ENCODE measurements at places on chromosomes 1 and 21. TPM values are rescaled to one million over a fixed set of nuclear protein-coding genes. Genes with fewer than 3 reads are reported as not detected.

ADCY10 gene
- 0.12 TPM for total RNA-seq

SDC3 gene
- total RNA-seq: 55.5 TPM

RNU1-4 gene
- under 0.01 TPM for total RNA-seq

HSF2BP gene
- total RNA-seq: 1.5 TPM

DNA sequence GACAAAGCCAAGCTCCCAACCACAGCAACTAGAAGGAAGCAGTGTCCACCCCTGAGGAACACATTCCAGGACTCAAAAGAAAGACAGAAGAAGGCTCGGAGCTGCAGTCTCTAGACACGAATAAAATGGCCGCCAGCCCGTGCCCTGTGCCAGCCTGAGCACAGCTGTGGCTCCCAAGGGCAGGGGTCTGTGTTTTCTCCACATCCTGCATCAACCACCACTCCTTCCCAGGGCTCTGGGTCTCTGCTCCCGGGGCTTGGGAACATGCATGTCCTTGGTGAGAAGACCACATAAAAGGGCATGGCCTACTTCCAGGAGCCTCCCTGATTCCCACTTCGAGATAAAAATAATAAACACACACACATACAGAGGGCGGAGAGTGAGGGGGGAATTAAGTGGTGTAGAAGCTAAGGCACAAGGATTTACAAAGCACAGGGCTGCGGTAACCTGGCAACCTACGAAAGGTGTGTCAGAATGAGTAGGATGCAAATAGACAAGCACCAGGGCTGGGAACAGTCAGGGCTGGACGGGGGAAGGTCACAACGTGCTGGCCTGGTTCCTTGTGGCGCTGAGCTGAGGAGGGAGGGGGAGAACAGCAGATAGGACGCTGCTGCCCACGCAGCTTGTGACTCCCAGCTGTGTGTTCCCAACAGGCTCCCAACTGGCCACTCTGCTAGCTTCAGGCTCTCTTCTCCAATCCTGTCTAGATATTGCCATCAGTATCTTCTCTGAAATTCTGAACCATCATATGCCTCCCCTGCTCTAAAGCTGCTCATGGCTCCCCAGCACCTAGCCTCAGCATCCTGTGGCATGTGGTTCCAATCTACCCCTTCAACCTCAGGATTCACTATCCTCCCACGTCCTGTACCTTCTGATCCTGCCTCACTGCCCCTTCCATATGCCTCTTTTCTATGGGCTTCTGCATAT is 72.5 kb downstream of the CD34 start:
- peak; percentile 59 for ATAC-seq

- no peak for ATAC-seq
These were observed 43.0 kb downstream of the ATG4C start for GRCh38 chr1:62826901-62827300.

DNA sequence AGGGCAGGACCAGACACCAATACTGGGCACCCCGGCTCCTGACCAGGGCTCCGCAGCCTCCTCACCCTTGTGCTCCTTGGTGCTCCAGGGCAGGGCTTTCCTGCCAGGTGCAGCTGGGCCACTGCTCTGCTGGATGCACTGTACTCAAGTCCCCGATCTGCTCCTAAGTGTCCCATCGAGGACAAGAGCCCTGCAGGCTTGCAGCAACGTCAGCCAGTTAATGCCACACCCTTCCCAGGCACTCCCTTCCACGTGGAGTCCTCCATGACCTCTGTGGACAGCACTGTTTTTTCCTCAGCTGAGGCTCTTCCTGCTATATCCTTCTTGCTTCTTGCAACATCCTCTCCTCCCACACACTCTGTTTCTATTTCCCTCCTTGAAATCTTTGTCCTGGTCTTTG is 94.0 kb upstream of the NGF start:
- peak; percentile 23 for ATAC-seq

DNA sequence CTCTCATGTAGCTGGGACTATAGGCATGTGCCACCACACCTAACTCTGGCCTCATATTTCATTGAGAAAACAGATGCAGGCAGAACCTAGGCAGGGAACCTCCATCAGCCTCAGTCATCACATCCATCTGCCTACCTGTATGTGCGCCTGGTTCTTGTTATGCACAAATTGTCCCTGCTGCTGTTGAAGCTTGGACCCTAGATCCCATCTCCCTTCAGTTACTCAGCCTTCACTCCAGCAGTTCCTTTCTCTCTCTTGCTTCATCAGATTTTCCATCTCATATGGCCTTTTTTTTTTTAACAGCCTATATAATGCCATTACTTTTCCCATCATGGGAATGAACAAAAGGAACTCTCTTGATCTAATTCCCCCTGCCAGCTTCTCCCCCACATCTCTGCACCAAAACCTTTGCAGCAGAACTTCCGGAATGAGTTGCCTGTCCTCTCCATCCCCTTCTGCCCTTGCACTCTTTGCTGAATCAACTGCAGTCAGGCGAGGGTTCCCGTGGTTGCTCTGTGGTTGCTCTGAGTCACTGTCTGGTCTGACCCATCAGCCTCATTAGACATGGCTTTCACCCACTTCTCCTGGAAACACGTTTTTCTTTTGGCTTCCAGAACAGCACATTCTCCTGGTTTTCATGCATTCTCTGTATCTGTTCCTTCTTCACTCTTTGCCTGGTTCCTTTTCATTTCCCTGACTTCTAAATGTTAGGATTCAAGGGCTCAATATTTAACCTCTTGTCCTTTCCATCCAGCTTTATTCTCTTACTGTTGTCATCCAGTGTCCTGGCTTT is 41.5 kb downstream of the UBE4B start:
- peak; percentile 57 for ATAC-seq

DNA sequence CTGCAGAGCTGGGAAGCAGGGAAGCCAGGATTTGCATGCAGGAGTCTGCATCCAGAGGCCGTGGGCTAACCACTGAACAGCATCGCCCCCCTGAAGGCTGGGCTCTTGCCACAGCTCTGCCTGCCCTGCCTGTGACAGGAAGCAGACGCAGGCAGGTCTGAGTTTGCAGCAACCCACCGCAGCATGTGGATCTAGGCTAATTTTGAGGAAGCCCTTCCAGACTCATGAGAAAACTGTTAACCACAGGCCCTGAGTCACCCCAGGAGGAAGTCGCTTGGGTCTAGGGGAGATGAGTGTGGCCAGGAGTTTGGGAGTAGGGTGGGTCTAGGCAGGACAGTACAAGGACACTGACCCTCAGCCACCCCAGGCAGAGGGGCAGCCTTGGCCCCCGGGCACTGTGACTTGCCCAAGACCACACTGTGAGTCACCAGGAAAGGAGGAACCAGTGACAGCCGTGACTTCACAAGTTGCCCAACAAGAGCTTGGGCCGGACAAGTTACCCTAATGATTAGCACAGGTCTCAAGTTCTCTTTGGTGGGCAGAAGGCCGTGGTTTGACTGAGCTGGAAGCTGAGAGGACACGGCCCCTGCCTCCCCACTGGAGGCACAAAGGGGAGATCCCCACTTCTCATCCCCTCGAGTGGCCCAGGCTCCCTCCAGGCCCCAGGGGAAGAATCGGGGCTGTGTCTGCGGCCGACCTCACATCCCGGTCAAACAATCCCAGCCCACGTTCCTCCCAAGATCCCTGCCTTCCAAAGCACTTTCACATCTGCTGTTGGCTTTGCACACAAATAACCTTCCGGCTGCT is 826 bp downstream of the LAPTM5 start:
- peak; percentile 79 for ATAC-seq

DNA sequence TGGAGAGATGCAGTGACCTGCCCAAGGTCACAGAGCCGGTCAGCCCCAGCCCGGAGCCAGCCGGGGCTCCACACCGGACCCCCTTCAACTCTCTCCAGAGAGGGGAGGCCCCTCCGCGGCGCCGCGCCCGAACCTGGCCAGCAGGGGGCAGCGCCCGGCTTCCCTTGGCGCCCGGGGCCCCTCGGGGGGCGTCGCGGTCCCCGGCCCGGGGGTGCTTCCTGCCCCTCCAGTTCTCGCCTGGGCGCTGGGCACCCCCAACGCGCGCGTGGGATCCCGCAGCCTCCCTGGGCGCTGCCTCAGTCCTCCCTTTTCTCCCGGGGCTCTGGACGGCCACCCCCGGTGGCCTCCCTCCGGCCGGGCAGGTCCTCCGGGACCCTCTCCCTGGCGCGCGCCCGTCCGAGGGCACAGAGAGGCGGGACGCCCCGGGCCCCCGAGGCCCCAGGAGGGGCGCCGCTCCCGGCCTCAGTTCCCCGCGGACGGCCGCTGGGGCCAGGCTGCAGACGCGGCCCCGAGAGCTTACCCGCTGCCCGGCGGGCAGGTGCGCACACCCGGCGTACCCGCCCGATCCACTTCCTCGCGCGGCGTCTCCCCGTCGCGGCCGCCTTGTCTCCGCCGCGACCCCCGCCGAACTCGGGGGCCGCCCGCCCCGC is 406 bp downstream of the HTR1D start:
- ATAC-seq: peak; percentile 34

- ATAC-seq: no peak
These were observed 32.7 kb upstream of the PLXNA2 start for GRCh38 chr1:208276757-208277435.

GRCh38 chr21:26140164-26140579 is 30.4 kb downstream of the APP start:
- ATAC-seq: peak; percentile 85

DNA sequence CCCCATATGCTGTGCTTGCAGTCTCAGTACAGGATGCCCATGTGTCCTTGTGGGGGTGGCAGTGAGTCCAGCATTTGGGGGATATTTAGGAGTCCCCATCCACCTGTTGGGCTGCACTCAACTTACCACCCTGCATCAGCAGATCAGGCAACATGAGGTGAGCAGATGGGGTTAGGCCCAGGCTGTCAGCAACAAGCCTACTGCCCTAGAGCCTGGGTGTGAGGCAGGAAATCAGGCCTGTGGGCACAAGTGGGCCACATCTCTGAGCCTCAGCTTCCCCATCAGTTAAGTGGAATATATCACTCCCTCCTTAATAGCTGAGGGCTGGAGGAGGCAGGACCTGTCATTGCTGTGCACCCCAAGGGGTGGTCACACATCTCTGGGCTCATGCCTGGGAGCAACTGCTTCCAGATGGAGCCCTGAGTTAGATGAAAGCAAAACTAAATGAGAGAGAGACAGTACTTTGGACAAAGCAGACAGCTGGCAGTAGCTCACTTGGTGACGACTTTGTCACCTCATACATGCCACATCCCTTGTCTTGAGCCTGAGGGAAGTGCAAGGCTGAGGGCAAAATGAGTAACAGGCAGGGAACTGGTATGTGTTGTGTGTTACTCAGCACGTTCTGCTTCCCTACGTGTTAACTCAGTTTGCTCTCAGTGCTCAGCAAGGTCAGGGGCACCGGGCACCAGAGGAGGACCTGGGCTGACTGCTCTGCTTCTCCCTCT is 48.4 kb downstream of the TRIM11 start:
- no peak for ATAC-seq

Data from gastroesophageal sphincter (tissue), 4 donors.